Epithelial cell of proximal tubule (primary cell): ENCODE measurements at places on chromosomes 2 and 18. TPM values are rescaled to one million over a fixed set of nuclear protein-coding genes. Genes with fewer than 3 reads are reported as not detected.

- DNase-seq, result peak; percentile 40
Measured at GRCh38 chr18:76445275-76445674, 49.8 kb downstream of the ZNF516 start.

DNA sequence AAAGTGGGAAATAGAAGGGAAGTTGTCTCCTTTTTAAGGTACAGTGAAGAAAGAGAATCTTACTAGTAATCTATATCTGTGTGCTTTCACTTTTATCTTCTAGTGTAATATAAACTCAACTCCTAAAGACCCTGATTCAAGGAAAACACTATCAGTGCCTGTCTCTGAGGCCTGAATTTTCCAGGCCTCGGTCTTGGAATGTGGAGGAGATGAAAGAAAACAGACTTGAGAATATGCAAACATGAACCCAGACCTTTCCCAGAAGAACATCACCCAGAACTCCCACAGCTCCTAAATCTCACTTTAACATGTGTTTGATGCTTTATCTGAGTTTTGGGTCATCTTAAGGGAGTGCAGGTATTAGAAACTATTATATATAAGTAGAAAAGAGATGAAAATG, 51.8 kb downstream of the EPB41L5 start:
- DNase-seq, result no peak

- no peak for DNase-seq
Measured at GRCh38 chr18:65938592-65939372, 188.0 kb downstream of the CDH7 start.

GRCh38 chr2:198517976-198518375, 713.6 kb downstream of the PLCL1 start:
- DNase-seq, result no peak

GRCh38 chr2:138319616-138320015, 182.0 kb upstream of the SPOPL start:
- no peak for DNase-seq

DNA sequence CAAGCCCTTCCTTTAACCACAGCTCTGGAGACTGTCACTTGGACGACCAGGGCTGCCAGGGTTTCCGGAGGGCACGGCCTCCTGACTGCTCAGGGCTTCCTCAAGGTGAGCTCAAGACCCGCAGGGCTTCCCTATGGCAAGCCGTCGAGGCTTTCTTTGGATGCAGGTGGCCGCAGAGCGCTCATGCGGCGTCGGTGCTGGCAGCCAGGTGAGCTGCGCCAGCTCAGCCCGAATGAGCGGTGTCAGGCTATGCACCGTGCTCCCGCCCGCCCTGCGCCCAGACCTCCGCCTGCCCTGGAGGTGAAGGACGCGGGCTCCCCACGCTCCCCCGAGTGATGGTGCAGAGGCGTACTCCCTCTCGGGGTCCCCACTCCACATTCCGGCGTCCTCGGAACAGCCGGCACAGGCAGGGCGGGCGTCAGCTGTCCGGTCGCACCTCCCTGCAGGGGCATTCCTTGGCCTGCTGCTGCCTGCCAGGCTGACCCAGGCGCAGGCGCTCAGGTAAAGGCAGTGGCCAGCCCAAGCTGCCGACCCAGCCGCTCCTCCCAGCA, 20.8 kb upstream of the TUBB6 start:
- DNase-seq, result no peak

DNA sequence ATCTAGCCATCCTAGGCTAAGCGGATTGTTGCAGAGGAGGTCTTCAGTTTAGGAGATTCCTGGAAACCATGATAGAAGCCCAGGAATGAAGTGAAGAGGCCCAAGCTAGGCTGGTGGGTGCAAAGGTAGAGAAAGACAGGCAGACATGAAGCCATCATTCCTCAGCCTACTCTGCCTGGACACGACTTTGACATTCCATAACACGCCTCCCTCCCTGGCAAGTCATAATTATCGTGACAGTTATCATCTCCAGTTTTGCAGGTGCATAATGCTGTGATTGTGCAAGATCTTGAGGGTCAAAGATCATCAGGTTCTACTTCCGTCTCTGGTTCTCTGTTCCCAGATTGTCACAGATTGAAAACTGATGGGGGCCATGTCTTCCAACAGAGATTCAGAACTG, 15.2 kb upstream of the FZD5 start:
- DNase-seq, result no peak

GRCh38 chr2:176004934-176005333, 2.9 kb upstream of the LNPK start:
- no peak for DNase-seq

DNA sequence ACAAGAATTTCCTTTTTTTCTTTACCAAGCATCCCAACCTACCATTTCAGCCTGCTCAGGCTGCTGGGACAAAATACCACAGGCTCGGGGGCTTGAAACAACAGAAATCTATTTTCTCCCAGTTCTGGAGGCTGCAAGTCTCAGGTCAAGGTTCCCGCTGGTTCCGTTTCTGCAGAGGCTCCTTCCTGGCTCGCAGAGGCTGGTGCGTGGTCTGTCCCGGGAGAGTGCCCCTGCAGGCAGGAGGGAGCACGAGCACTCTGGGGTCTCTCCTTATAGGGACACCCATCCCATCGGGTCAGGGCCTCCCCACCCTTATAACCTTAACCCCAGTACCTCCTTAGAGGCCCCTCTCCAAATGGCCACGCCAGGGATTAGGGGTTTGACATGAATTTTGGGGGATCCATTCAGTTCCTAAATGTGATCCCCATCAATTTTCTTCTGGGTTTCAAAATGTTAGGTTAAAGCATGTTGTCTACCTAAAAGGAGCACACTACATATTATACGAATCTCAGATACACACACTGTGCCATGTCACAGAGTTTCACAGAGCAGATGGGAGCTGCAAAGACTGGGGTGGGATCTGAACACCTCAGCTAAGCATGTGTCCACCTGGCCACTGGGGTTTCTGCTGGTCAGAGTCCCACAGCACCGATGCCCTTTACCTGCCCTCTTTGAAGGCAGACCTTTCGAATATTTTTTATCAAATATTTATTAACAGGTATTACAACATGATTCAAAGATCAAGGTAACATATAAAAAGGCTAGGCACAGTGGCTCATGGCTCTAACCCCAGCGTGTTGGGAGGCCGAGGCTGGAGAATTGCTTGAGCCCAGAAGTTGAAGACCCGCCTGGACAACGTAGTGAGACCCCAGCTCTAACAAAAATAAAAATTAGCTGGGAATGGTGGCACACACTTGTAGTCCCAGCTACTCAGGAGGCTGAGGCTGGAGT, 17.6 kb upstream of the ADI1 start:
- no peak for DNase-seq

- no peak for DNase-seq
Measured at GRCh38 chr2:62724886-62725711, 19.6 kb downstream of the EHBP1 start.

DNA sequence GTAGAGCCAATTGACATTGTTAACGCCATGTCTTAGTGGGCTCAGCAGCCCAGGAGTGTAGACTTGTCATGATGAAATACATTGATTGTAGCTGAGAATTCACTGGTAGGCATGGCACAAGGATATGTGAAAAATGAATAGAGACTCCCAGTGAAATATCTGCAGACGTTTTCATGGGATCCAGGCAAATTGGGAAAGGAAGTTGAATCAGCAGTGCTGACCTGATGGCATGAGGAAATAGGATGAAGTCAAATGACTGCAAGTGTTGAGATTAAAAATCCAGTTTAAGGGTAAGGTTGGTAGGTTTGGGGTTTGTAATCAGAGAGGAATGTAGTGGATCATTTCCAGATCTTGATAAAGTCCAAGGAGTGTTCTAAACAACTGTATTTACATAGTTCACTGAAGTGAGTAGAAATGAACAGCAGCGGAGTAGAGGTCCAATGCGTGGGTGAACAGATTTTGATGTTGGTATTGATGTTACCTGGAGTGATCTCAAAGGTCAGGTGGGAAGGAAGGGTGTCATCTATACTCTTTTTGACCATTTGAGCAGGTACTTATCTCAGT, 24.6 kb downstream of the INSIG2 start:
- DNase-seq, result peak; percentile 80

- DNase-seq, result no peak
Measured at GRCh38 chr2:105254531-105255210, 13.1 kb downstream of the GPR45 start.

- DNase-seq, result no peak
Measured at GRCh38 chr2:172083628-172084394, 1.5 kb upstream of the DLX1 start.

GRCh38 chr18:63749489-63749888, 25.7 kb upstream of the SERPINB7 start:
- DNase-seq, result no peak

DNA sequence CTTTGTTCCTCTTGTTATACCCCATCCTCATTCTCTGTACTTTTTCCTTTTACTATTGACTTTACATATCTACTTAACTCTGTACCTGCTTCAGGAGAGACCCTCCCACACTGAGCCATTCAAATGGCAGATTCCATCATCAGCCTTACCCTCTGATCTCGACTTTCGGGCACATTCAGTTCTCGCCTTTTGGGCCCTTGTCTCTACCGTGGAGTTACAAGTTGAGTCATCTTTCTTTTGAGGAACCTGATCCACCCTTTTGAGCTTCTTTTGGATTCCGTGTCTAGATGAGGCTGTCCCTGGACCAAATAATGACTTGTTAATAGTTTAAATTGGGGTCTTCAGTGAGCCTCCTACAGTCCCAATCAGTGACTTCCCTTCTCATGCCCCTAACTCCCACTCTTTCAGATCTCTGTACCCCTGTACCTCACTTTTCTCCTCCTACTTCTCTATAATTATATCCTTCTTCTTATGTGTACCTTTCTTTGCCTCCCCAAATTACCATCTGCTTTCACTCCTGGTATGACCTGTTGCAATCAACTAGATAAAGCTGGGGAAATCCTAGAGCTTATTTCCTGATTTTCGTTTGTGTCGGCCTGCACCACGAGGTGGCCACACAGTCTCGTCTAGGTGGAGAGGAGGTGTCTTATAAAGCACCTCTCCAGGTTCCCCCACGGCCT, 17.2 kb downstream of the SP110 start:
- no peak for DNase-seq

GRCh38 chr2:114040826-114041225, 150.9 kb downstream of the ACTR3 start:
- no peak for DNase-seq

- DNase-seq, result no peak
Measured at GRCh38 chr2:241914542-241914941, 45.0 kb downstream of the RTP5 start.

DNA sequence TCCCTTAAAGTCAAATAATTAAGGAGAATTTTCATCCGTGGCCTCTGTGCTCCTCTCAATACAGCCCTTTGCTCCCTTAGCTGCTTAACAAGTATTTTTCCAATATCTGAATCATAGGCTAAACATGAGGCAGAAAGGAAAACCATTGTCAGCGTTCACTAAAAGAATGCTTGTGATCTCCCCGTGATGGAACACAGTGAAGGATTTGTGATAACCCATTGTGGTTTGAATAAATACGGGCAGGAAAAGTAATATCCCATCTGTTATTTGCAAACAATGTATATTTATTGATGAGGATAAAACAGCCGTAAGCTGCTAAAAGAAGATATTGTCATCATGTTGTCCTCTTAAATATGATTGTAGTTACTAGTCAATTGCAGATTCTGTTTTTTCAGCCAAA, 258.1 kb downstream of the NAPG start:
- no peak for DNase-seq

- DNase-seq, result no peak
Measured at GRCh38 chr2:22998359-22998758, 386.6 kb upstream of the KLHL29 start.

- no peak for DNase-seq
Measured at GRCh38 chr2:108552566-108552965, 18.3 kb downstream of the LIMS1 start.

DNA sequence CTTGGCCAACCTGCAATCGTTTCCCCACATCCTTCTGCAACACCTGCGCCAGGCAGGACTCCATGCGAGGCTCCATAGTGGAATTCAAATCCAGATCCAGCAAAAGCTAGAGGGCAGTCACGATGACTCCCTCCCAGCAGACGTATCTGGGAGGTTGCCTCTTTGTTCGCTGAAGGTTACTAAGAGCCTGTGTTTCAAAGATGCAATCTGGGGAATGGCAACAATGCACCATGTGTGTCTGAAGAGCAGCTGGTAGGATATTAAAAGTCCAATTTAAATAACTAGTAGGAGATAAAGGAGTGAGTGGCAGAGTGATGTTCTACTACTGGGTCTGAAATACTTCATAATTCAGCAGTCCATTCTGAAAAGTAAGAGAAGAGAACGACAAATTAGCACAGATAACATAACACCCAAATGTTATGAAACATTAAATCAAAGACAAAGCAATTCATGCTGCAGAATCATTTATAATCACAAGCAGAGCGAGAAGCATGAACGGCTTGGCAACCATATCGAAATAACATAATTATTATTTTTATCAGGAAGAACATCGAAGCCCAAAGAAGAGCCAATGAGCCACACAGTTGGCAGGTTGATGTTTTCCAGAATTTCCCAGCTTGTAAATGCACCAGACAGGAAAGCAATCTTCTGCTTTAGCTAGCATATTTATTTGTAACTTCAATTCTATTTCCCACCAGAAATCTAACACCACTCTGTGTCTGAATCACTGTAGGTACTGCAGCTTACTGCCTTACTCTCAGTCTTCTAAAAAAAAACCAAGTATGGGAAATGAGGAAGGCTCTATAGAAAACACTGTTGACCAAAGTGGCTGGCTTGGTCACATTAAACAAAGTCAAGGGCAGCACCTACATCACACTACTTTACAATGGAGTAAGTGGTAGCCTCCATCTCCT, 43.2 kb downstream of the CLASP1 start:
- no peak for DNase-seq

DNA sequence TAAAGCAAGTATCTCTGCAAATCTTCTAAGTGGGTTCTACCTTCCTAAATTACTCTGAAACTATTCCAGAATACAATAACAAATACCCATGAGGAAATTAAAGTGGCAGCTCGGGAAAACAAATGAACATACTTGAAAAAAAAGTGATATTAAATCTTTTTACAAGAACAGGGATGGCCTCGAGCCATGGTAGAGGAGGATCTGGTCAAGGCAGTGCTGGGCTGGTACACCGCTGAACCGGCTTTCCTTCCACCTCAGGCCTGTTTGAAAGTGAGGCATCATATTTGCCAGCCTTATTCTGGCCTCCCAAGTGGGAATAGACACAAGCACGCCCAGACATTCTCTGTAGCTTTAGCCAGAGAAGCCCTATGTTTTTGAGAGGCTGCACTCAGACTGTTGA, 124.5 kb upstream of the CDCA7 start:
- DNase-seq, result no peak

DNA sequence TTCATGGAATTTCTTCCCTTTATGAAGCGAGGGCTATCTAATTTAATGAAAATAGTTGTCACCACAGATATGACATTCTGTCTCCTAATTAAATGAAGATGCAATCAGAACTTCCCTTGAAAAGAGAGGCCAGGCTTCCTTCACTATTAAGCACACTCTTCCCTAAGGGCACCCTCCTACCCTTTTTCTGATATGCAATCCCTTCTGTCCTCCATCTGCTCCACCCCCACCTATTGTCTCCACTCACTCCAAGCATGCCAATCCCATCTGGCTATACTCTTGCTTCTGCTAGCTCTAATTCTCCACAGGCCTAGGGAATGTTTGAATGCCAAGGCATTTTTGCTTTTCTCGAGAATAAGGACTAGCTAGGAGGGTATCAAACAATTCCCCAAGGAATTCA, 818.4 kb upstream of the FSHR start:
- DNase-seq, result no peak

The BUB1 gene
- 57.2 and 85.9 TPM in 2 replicates for total RNA-seq

The TSPYL6 gene
- not detected in 2 replicates for total RNA-seq

The NYAP2 gene
- total RNA-seq, result not detected in 2 replicates

The EFEMP1 gene
- total RNA-seq, result 30.0 and 42.8 TPM in 2 replicates

The SMAD4 gene
- 72.3 and 82.6 TPM in 2 replicates for total RNA-seq

The RDH14 gene
- 22.6 and 29.9 TPM in 2 replicates for total RNA-seq

The KDSR gene
- total RNA-seq, result 25.4 and 38.3 TPM in 2 replicates

The CHCHD5 gene
- total RNA-seq, result 30.4 and 42.3 TPM in 2 replicates

The OTOS gene
- total RNA-seq, result not detected in 2 replicates

The C2orf15 gene
- 2.4 and 3.7 TPM in 2 replicates for total RNA-seq
